ENCODE measurements at places on chromosomes 12 and 14.

GRCh38 chr12:69471667-69472385 lies 1.6 kb downstream of the FRS2 start:
- DNase-seq = no peak

GRCh38 chr14:104806625-104807465 lies 5.9 kb downstream of the ZBTB42 start:
- DNase-seq = no peak

- DNase-seq = no peak
Measured at GRCh38 chr14:55370883-55371455, 40.7 kb downstream of the ATG14 start.

DNA sequence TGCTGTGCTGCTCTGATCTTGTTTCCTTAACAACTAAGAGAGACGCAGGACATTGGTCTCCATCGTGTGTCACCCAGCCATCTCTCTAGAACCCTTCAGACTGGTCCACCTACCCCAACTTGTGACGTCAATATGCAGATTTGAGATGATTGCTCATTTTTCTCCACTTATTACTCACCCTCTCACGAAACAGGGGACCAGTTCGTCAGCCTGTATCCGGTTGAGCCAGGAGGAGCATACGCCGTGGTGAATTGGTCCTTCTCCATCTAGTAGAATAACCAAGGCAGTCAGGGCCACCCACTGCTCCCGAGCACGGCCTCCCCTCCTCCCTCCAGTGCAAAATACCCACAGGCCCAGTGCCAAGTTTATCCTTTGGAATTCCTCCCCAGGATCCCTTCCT lies 36.2 kb upstream of the FBXO21 start:
- no peak for DNase-seq

- no peak for DNase-seq
Measured at GRCh38 chr14:93220509-93220908, 13.5 kb downstream of the UBR7 start.

DNA sequence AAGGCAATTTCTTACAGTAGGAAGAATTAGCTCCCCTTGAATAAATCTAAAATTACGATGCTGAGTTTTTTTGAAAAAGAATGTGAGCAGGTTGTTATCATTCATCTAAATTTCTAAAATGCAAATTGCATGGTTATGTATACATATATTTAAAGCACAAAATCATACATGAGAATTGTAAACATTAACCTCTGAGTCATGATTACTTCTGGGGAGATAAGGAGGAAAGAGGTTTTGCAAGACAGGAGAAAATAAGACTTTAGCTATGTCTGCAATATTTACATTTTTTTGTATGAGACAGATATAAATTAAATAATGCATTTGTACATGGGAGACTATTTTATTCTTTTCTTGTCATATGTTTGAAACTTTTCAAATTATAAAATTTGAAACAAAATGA lies 72.2 kb downstream of the TSPAN8 start:
- DNase-seq = no peak

DNA sequence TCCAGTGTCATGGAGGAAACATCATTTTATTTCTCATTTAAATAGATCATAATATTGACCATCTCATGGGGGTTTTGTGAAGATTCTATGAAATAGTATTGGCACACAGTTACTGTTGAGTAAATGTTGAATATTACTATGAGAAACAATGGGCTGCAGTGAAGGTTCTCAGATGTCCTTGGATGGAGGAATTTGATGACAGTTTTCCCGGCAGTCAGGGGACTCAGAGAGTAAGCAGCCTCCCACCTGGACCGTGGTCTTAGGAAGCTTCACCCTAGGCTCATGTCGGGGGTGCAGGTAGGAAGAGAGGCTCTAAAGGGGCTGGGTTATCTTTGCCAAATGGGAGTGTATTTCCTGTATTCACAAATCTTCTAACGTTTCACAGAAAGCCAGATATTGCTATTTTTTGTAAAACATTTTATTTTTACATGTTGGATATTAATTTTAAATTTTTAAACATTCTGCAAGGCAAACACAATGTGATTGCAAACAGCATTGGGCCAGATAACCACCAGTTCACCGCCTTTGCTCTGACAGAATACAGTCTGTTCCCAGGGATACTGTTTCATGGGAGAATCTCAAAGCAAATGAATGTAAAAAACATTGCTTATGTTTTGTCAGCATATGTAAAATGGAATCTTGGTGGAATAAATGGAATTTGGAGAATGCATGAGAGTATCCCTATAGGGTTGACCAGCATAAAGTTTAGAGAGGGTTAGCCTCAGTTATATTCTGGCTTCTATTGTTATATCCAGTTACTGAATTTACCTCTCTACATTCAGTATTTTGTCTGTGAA lies 380.8 kb upstream of the TMEM132C start:
- DNase-seq = no peak

DNA sequence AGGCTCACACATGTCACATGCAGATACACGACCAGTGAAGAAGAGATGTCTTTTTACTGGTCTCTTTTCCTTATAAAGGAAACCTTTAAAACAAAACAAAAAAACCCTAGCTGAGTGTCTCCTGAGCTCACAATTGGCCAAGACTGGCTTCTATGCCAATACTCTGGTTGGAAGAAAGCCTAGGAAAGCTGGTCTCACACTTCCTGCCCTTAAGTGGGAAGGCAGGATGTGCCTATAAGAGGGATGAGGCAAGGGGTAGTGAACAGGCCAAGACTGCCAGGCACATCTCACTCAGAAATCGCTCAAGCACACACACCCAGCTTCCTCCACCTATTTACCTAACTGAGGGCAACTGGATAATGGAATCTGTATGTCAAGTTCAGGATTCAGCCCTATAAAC lies 50.0 kb downstream of the SOCS2 start:
- no peak for DNase-seq

GRCh38 chr12:2751686-2752085 lies 43.1 kb upstream of the FKBP4 start:
- no peak for DNase-seq

- no peak for DNase-seq
Measured at GRCh38 chr12:84982888-84983287, 53.2 kb downstream of the TSPAN19 start.

All from activated T-helper 1 cell treated with Interleukin-2 at 50 U/mL for 16 hours (primary cell).